Neural progenitor cell (in vitro differentiated cells): ENCODE measurements at places on chromosomes 12 and 14. TPM values are rescaled to one million over a fixed set of nuclear protein-coding genes. Genes with fewer than 3 reads are reported as not detected.

DNA sequence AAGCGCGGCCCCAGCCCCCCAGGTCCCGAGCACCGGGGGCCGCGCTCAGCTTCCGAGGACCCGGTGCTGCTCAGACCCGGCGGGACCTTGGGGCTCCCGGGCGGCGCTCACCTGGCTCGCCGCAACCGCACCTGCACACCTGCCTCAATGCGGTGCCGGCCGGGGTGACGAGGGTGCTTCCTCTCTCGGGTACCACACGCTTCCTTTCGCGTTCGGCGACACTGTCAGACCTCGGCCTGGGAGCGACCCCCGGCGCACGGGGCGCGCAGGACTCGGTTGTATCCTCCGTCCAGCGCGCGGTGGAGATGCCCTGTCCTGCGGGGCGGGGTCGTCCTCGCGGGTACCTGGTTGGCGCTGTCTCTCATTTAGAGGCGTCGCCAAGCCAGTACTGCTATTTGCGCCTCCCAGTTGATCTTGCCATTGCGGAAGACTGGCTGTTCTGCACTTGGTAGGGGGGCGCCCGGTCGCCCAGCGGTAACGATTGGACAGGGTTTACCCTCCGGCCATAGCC, 718 bp downstream of the PACS2 start:
- peak overlapping the region; percentile 83 for H3K4me3 ChIP-seq
- H3K27me3 ChIP-seq = peaks cover 31% of the 10 kb centered on the region

DNA sequence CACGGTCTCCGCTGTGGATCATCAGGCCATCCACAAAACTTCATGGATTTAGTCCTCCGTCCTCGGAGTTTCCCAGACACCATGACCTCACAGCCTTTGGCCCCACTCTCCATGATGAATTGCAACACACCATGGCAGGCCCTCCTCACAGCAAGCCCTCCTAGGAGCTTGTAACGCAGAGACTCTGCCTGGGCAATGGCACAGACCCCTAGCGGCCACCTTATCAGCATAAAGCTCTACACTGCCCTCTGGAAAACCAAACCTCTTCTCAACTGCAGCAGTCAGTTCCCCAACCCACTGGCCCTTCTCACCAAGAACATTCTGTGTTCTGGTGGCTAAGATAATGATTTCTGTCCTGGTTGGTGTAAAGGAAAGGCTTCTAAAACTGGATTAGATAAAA, 238.4 kb upstream of the USP15 start:
- DNase-seq = no peak
- no peak overlapping the region for H3K4me3 ChIP-seq
- no peaks in the 10 kb centered on the region for H3K36me3 ChIP-seq
- no peaks in the 10 kb centered on the region for H3K4me1 ChIP-seq

Gene PCED1B
- total RNA-seq = 0.25 and 3.1 TPM in 2 replicates

Gene TAS2R30
- 7.9 and 13.1 TPM in 2 replicates for total RNA-seq

DNA sequence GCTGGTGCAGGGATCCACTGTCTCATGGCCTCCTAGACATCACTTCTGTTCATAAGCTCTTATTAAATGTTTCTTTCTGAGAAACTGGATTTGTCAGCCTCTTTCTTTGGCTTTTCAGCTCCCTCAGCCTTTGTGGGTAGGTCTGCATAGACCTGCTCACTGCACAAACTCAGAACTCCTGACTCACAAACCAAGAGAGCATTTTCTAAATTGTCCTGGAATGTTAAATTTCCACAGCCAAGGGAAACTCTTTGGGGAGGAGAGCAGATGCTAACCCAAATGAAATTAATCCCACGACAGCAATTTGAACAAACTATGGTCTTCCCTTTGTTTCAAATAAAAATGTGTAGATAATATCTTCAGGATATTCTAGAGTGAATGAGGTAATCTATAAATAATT, 19.5 kb upstream of the CERS5 start:
- DNase-seq = no peak
- peaks cover 8% of the 10 kb centered on the region for H3K4me1 ChIP-seq
- no peaks in the 10 kb centered on the region for H3K36me3 ChIP-seq
- H3K4me3 ChIP-seq = no peak overlapping the region
- H3K27ac ChIP-seq = no peak overlapping the region

DNA sequence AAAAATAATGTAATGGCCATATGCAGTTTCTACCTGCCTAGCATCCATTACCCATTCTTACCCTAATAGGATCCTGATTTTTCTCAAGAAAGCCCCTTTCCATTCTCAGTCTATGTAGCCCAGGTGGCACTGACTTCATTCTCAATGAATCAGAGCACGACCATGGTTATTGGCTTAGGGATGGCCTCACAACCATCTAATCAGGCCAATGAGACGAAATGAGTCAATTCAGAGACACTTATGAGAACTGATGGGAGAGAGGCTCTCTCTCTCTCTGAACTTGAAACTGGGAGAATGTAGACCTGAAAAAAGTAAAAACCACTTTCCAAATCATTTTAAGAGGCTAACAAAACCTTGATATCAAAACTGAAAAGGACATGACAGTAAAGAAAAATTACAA, 45.3 kb upstream of the OXA1L start:
- H3K27ac ChIP-seq = no peak overlapping the region
- peaks cover 9% of the 10 kb centered on the region for H3K4me1 ChIP-seq
- DNase-seq = no peak
- H3K4me3 ChIP-seq = no peak overlapping the region
- H3K27me3 ChIP-seq = no peaks in the 10 kb centered on the region
